ENCODE measurements at places on chromosomes 1 and 21. TPM values are rescaled to one million over a fixed set of nuclear protein-coding genes. Genes with fewer than 3 reads are reported as not detected.

Gene AMY1B
- polyA plus RNA-seq, result not detected

Gene PLA2G2A
- 166 TPM for polyA plus RNA-seq

DNA sequence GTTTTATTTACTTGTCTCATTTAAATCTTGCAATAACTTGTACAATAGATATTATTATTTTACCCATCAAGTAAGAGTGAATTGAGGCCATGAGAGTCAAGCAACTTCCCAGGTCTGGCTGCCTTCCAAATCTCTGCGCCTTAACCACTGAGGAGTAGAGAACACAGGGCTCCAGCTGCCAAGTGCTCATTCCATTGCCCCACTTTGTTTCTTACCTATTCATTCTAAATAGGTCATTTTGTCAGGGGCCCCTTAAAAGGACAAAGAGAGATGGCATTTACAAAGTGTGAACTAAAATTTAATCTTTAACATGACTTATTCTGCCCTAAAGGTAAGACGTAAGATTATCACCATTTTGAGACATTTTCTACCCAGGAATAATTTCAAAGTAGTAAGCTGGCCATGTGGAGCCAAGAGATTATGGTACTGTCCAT, 3.5 kb downstream of the PPP1R15B start:
- DNase-seq, result peak; percentile 43

GRCh38 chr1:110752941-110753725, 78.4 kb upstream of the KCNA3 start:
- DNase-seq, result no peak

DNA sequence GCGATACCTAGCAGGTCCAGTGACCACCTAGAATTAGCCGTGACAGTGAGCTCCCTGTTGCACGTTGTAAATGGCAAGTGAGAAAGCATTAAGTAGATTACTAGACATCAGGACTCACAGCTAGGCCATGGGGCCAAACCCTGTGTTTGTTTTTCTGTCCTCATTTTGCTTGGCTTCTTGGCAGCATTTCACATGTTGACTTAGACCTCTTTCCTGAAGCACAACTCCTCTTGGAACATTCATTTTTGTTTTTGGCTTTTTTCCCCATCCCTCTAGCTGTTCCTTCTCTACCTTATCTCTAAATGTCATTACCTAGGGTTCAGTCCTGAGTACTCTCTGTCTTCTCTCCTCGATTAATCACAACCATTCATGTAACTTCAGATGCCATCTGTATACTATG, 16.9 kb upstream of the PTPN14 start:
- DNase-seq, result no peak

GRCh38 chr1:25128121-25128621, 104.1 kb downstream of the SYF2 start:
- DNase-seq, result no peak

Data from small intestine (tissue), 16 donors.